Epithelial cell of umbilical artery (primary cell): ENCODE measurements at places on chromosomes 7 and 10. TPM values are rescaled to one million over a fixed set of nuclear protein-coding genes. Genes with fewer than 3 reads are reported as not detected.

The OR9A2 gene
- total RNA-seq: not detected in 2 replicates

The PLPP4 gene
- total RNA-seq: 4.7 and 17.2 TPM in 2 replicates

The FGL2 gene
- total RNA-seq: under 0.01 and 0.76 TPM in 2 replicates

The GNGT1 gene
- not detected in 2 replicates for total RNA-seq

The CADPS2 gene
- 41.9 and 47.7 TPM in 2 replicates for total RNA-seq

The HTR5A gene
- total RNA-seq: not detected in 2 replicates

The CHCHD3 gene
- 92.7 and 97.4 TPM in 2 replicates for total RNA-seq

The AGR2 gene
- total RNA-seq: not detected in 2 replicates

The ERVW-1 gene
- not detected in 2 replicates for total RNA-seq

The COL17A1 gene
- 0.65 and 1.4 TPM in 2 replicates for total RNA-seq

The CPA1 gene
- total RNA-seq: not detected in 2 replicates

The ANXA8L1 gene
- total RNA-seq: not detected in 2 replicates

The SSBP1 gene
- total RNA-seq: 207 and 289 TPM in 2 replicates

The TMEM26 gene
- 2.0 and 3.6 TPM in 2 replicates for total RNA-seq

The ZNF239 gene
- total RNA-seq: 0.65 and 0.91 TPM in 2 replicates

The EPHB6 gene
- total RNA-seq: under 0.01 TPM in 1 of 2 replicates, not detected in the other

The PNLIPRP1 gene
- total RNA-seq: not detected in 2 replicates

The CPN1 gene
- not detected in 2 replicates for total RNA-seq

The CALCR gene
- total RNA-seq: not detected in 2 replicates

The FAM24B gene
- 7.5 and 12.2 TPM in 2 replicates for total RNA-seq

The FRMPD2 gene
- not detected in 2 replicates for total RNA-seq

The PCLO gene
- under 0.01 TPM in 2 replicates for total RNA-seq

The ZNF92 gene
- 6.1 and 13.6 TPM in 2 replicates for total RNA-seq

The HMX2 gene
- total RNA-seq: not detected in 2 replicates

The LIPF gene
- not detected in 2 replicates for total RNA-seq

The UCN3 gene
- not detected in 2 replicates for total RNA-seq

The AOC1 gene
- not detected in 2 replicates for total RNA-seq

The CDHR3 gene
- total RNA-seq: 0.91 and 3.2 TPM in 2 replicates

The HECW1 gene
- not detected in 2 replicates for total RNA-seq

The ALOX5 gene
- total RNA-seq: under 0.01 and 0.15 TPM in 2 replicates

The OR2A7 gene
- 0.46 TPM in 1 of 2 replicates, not detected in the other for total RNA-seq

The GPC2 gene
- total RNA-seq: 6.8 and 7.0 TPM in 2 replicates

The JAKMIP3 gene
- total RNA-seq: under 0.01 TPM in 1 of 2 replicates, not detected in the other

The MARVELD1 gene
- 12.9 and 13.3 TPM in 2 replicates for total RNA-seq

The LLCFC1 gene
- not detected in 2 replicates for total RNA-seq
